T-helper 9 cell (primary cell): ENCODE measurements at places on chromosomes 2 and 18.

GRCh38 chr2:72133721-72134407, 13.8 kb downstream of the CYP26B1 start:
- no peak for DNase-seq

DNA sequence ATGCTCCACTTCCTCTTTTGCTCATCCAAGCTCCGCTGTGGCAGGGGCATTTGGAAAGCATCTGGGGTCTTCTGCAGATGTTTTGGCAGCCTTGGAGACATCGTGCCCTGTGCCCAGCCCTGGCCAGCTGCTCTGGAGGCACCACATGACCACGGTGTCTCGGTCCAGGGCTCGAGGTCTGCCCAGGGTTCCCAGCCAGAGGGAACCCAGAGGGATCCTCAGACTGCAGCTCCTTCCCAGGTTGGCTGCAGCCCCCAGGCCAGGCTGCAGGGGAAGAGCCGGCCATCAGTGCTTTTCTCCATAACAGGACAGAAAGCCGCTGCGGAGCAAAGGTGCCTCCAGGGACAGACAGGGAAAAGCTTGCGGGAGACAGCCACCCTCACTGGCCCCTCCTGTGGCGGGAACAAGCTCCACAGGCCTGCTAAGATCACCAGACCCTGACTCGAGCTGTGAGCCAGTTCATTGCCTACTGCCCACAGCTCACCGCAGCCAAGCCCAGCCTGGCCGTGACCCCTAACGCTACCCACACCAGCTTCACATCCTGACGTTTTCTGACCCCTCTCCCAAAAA, 74.7 kb downstream of the SMAD7 start:
- DNase-seq, result no peak

- peak; percentile 90 for DNase-seq
Observed at GRCh38 chr2:27771548-27772335, at the start of gene MRPL33. TSS of gene MRPL33 (plus strand) at chr2:27771719. CDS start at chr2:27771778, 59 bp downstream.

- DNase-seq, result no peak
Observed at GRCh38 chr2:54404270-54404669, 51.9 kb upstream of the SPTBN1 start.

DNA sequence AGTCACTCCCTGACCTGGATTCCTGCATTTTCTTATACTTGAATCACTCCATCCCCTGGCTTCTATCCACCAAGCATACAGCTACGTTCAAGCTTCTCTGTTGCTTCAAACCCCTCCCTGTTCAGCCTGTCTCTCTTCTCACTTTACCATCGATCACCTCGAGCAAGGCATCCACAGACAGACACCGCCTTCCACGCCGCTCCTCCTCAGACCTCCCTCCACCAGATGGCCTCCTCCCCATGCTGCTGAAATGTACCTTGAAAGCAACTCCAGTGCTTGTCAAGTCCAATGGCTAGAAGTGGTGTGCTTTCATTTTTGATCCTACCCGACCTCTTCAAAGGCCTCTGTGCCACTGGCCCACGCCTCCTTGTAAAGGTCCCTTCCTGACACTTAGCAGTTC, 131.3 kb upstream of the ACAA2 start:
- DNase-seq, result no peak

- DNase-seq, result no peak
Observed at GRCh38 chr18:51235009-51235789, 37.7 kb upstream of the MEX3C start.
